ENCODE measurements at places on chromosomes 2 and 18.

GRCh38 chr2:9260464-9260918 lies 53.9 kb downstream of the ASAP2 start:
- DNase-seq, result no peak

GRCh38 chr2:36405183-36405582 lies 49.6 kb downstream of the CRIM1 start:
- no peak for DNase-seq

DNA sequence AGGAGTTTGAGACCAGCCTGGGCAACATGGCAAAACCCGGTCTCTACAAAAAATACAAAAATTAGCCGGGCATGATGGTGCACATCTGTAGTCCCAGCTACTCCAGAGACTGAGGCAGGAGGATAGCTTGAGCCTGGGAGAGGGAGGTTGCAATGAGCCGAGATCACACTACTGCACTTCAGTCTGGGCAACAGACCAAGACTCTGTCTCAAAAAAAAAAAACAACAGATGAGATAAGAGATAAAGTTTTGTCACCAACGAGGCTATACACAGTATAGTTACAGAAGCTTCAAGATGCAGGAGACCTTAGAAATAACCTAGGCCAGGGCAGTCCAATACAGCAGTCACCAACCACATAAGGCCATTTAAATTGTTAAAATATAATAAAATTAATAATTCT lies 9.4 kb downstream of the FAM124B start:
- no peak for DNase-seq

DNA sequence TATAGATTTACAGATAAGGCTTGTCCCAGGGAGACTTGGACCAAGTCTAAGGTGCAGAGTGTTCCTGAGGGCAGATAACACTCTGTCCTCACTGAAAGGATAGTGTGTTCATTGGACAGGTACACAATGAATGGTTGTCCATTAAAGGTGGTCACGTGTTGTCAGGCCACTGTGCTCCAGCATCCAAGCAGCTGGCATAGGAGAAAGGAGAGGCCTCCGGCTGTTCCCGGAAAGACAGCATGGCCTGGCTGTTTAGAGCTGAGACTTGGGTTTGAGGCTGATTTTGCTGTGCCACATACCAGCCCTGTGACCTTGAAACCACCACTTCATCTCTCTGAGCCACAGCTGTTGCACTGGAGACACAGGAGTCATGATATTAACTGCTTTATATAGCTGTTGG lies 19.6 kb upstream of the SULT1C3 start:
- DNase-seq, result no peak

GRCh38 chr2:97617911-97618310 lies 28.0 kb upstream of the COX5B start:
- no peak for DNase-seq

- DNase-seq, result peak; percentile 42
These were observed 75.5 kb upstream of the FRZB start for GRCh38 chr2:182941919-182942318.

DNA sequence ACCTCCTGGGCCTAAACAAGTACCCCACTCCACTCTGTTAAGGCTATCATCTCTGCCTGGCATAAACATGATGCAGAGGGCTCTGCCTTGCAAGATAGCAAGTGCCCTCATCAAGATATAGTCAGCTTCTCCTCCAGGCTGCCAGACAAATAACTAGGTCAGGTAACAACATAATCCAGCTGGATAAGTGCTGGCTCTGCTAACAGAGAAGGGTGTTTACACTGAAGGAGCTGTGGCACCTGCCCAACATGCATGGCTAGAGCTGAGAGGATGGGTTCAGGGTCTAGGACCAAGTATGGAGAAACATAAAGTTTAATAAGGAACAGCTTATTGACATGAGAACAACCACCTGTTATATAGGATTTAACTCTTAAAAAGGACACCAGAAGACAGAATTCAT lies 42.8 kb downstream of the DLGAP1 start:
- no peak for DNase-seq

DNA sequence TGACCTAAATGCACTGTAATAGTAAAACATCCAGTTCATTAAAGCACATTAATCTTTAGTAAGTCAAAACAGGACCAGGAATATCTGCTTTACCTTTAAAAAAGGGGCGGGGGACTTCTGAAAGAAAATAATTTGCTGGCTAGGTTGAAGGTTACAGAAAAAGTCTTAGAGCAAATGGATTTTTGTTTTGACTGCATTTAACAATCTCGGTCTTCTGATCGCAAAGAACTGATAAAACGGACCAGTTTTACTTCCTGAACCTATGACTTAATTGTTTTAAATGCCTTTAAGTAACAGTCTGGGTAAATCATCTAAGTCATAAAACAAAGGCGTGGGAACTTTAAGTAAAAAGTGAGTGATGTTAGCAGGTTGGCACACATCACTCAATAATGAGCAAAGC lies 783 bp downstream of the BUB1 start:
- DNase-seq, result no peak

GRCh38 chr2:180732337-180732736 lies 248.1 kb upstream of the UBE2E3 start:
- no peak for DNase-seq

DNA sequence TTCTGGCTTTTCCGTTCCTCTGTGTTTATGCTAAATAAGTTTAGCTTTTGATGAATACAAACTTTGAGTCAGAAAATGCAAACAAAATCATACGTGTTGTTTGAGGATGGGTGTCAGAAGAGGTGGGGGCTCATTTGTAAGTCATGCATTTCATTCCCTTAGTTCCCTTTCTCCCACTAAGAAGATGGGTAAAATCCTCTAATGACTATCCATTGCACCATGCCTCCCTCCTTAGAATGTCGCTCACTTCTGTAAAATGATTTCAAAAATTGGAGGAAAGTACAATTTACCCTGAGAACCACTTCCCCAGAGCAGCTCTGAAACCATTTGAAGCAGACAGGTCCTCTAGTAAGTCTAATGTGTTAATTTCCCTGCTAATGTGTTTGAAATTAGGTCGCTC lies 629.6 kb upstream of the VRK2 start:
- no peak for DNase-seq

- no peak for DNase-seq
These were observed 101.2 kb upstream of the TRIB2 start for GRCh38 chr2:12615509-12615908.

GRCh38 chr2:106602042-106602441 lies 114.9 kb downstream of the CD8B2 start:
- no peak for DNase-seq

GRCh38 chr18:62776024-62776570 lies 60.8 kb downstream of the PHLPP1 start:
- DNase-seq, result no peak

DNA sequence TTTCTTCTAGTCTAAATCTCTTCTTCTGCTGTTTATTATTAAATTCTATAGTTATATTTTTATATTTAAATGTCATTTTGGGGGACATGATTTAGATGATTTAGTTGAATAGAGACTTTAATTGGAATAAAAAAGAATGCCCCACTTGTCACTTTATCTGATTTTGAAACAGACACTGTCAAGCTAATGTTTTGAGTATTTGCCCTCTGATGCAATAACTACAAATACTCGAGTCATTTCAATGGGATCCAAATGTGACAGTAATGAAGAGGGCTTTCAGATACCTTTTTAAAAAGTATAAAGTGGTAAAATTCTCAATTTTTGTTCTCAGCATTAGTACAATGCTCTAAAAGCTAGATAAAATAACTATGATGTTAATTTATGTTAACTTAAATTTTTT lies 257.3 kb upstream of the SESTD1 start:
- DNase-seq, result no peak

DNA sequence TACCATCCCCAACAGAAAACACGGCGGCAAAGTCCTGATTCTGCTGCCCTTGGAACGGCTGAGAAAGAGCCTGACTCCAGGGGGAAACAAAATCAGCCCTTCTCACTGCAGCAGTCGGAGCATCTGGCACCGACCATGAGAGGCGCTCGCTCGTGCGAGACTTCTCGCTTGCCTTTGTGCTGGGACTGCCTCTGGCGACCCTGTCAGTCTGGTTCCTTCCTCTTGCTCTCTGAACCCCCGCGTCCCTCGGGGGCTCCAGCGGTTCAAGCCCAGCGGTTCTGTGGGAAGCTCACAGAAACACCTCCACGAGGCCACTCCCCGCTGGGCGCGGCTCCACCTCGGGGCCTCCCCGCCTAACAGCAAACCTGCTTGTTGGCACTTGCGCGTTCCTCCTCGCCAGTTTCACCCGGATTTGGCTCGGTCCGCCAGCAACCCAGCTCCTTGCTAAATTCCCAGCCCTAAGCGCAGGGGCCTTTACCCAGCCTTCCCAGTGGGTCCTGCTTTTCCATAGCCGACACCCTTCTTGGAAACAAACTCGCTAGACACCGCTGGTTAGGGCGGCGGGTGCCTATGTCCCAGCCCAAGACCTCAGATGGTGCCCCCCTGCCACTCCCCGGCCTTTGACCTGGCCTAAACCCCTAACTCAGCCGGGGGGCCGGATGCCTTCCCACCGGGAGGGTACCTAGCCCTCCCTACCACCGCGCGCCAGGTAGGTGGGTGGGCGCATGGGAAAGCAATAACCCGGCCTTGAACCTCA lies 2.2 kb downstream of the RND3 start:
- peak; percentile 31 for DNase-seq

DNA sequence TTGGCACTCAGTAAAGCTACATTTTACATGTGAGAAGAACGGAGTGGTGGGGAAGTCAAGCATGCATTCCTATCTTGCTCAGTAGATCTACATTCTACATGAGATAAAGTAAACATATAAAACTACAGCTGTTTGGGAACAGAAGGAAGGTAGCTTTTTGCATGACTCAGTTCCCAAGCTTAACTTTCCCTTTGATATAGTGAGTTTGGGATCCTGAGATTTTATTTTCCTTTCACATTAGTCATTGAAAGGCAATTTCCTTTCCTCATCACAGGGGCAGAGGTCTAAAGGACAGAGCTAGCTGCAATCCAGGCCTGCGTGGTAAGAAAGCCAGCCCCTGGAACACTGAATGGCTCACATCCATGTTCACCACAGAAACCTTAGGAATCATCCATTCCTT lies 257.2 kb downstream of the SRBD1 start:
- DNase-seq, result no peak

- DNase-seq, result no peak
These were observed 91.0 kb upstream of the LCLAT1 start for GRCh38 chr2:30356071-30356470.

DNA sequence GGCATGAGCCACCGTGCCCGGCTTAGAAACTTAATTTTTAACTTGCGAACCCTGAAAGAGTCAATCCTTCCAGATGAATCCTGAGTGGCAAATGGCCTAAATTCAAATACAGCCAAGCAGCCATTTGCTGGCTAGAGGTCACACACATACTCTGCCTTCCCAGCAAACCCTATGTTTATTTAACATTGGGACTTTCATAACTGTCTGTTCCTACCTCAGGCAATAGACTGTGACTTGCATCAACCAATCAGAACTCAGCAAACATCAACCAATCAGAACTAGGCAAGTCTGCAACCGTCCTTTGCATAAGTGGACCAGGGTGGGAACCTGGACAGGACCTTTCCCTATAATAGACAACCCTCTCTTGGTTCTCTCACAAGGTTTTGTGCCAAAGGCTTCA lies 127.5 kb downstream of the DTNB start:
- no peak for DNase-seq

GRCh38 chr18:31819106-31819924 lies 58.6 kb upstream of the SLC25A52 start:
- DNase-seq, result no peak

DNA sequence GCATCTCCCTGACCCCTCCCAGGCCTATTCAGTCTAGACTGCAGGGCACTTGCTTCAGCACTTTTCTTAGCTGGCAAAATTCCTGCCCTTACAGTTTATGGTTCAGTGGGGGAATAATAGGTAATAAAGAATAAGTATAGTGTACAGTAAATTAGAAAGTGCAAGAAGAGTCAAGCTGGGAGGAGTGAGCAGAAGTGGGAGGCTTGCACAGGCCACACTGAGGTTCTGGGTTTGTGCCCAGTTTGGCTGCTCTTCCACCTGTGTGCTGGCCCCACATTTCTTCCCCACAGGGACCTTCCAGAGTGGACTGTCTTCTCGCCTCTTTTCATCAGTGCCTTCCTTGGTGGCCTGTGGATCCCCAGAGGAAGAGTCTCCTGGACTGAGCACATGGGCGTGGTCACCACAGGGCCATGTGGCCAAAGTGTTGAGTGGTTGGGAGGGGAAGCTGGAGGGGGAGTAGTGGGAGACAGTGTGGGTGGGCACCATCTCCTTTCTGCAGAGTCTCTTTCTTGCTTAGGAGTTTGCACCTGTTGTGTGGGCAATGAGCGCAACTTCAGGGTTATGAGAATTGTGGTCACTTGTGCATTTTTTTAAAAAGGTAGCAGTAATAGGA lies 128.6 kb upstream of the ZSWIM2 start:
- no peak for DNase-seq

GRCh38 chr18:77105680-77106079 lies 26.9 kb downstream of the MBP start:
- DNase-seq, result no peak

DNA sequence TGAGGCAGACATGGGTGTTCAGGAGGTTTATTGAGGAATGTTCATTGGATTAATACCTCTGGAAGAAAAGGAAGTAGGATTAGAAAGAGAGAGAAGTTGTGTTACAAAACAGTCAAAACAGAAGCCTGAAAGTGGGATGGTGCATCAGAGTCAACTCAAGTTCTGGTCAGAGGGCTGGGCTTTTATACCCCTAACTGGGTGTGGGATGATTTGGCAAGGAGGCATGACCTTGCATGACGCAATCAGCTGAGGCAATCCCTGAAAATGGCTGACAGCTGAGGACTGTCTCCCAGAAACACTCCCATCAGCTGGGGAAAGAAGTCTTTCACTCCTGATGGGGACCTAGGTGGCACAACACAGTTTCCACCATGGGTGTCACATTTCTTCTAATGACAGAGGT lies 818.2 kb downstream of the SATB2 start:
- DNase-seq, result no peak

DNA sequence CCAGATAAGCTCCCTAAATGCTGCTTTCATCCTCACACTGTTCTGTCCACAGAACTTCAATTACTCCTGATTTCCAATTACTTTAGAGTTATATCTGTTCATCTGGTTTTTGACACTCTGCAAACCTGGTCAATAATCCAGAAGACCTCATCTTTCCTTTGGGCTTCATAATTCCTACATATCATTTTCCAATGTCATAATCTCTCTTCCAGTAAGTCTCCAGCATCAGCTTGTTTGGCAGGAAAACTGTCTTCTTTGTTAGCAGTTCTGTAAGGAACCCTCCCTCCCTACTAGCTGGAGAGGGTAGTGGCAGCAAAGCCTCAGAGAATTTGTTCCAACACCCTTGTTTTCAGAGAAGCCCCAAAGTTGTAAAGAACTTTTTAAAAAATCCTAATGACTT lies 11.9 kb upstream of the SLC14A1 start:
- DNase-seq, result no peak
